ENCODE measurements at places on chromosomes 3 and 15. TPM values are rescaled to one million over a fixed set of nuclear protein-coding genes. Genes with fewer than 3 reads are reported as not detected.

Gene PRKCI
- total RNA-seq = 82.5 TPM

Gene EEFSEC
- 3.6 TPM for total RNA-seq

Gene FETUB
- not detected for total RNA-seq

Gene ROPN1
- not detected for total RNA-seq

Gene CADPS
- 16.9 TPM for total RNA-seq

Gene SLC28A1
- not detected for total RNA-seq

Gene DAZL
- total RNA-seq = not detected
